ENCODE measurements at places on chromosomes 11 and 22.

GRCh38 chr11:1485504-1485885, 1.1 kb downstream of the MOB2 start:
- no peak for DNase-seq

- no peak for DNase-seq
Observed at GRCh38 chr11:71301858-71302533, 49.6 kb upstream of the SHANK2 start.

- DNase-seq = no peak
Observed at GRCh38 chr11:77789731-77790476, 30.6 kb downstream of the RSF1 start.

GRCh38 chr22:17949642-17950473, 74.5 kb downstream of the MICAL3 start:
- no peak for DNase-seq

DNA sequence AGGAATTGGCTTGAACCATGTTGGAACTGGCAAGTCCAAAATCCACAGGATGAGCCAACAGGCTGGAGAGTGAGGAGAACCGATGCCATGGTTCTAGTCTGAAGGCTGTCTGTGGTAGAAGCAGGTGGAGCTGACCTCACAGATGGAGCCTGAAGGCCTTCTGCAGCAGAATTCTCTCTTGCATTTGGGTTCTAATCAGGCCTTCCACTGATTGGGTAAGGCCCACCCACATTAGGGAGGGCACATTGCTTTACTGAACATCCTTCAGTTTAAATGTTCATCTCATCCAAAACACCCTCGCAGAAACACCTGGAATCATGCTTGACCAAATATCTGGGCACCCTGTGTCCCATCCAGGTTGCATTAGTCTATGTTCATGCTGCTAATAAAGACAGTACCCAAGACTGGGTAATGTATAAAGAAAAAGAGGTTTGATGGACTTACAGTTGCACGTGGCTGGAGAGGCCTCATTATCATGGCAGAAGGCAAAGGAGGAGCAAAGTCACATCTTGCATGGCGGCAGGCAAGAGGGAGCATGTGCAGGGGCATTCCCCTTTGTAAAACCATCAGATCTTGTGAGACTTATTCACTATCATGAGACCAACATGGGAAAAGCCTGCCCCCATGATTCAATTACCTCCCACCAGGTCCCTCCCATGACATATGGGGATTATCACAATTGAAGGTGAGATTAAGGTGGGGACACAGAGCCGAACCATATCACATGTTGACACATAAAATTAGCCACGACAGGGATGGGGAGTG, 15.9 kb downstream of the SMIM38 start:
- no peak for DNase-seq

DNA sequence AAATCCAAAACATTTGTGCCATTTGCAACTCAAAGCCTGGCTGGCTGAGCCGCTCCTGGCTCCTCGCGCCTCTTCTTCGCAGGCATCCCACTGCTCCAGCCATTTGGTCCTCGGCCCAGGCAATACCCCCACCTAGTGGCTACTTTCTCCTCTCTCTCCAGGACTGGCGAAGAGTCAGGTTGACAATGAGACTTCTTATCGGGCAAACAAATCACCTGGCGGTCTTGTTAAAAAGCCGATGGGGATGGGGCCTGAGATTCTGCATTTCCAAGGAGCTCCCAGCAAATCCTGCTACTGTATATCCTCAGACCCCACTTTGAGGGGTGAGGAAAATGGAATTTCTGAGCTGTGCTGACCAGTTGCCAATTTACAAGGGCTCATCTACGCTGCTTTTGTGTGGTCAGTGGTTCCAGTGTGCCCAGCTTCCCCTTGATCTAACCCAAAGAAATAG, 89.0 kb downstream of the ISX start:
- peak; percentile 57 for DNase-seq

DNA sequence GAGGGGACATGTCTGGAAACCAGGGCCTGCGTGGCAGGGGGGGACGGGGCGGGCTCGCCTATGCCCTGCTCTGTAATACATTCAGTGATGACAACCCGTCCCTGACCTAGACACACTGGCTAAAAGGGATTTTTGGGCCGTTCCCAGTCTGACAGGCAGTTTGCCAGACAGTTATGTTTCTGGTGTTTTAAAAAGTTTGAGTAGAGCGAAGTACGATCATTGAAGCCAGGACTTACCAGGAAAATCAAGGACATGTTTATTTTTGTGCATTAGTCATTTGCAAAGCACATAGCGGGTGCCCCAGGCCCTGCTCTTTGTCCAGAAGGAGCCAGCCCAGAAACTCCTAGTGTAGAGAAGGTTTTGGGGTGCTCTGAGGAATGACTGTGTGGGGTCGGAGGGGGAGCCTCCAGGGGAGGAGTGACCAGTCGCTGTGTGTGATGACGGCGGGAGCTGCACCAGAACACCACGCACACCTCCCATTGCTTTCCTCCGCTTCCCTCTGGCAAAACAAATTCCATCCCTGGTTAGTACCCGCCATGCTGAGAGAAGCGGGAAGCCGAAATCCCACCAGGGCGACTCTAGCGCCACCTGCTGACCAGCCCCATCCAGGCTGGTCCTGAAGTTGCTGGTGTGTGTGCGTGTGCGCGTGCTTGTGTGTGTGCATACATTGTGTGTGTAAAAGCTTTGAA, 50.8 kb downstream of the FBLN1 start:
- DNase-seq = peak; percentile 77
